GM12864 (cell line): ENCODE measurements at places on chromosomes 6 and 20.

GRCh38 chr6:155183095-155183494 is 80.7 kb upstream of the CLDN20 start:
- DNase-seq: peak; percentile 61

GRCh38 chr6:144277174-144277573 is 8.0 kb upstream of the UTRN start:
- no peak for DNase-seq

GRCh38 chr6:37748118-37748517 is 50.4 kb upstream of the MDGA1 start:
- no peak for DNase-seq

GRCh38 chr20:11753155-11753554 is 164.5 kb upstream of the BTBD3 start:
- DNase-seq: no peak

GRCh38 chr20:16491294-16491905 is 81.8 kb downstream of the KIF16B start:
- DNase-seq: no peak

- DNase-seq: no peak
Measured at GRCh38 chr6:1596088-1596852, 13.4 kb upstream of the FOXC1 start.

GRCh38 chr6:39224011-39224410 is 5.3 kb downstream of the KCNK5 start:
- no peak for DNase-seq

DNA sequence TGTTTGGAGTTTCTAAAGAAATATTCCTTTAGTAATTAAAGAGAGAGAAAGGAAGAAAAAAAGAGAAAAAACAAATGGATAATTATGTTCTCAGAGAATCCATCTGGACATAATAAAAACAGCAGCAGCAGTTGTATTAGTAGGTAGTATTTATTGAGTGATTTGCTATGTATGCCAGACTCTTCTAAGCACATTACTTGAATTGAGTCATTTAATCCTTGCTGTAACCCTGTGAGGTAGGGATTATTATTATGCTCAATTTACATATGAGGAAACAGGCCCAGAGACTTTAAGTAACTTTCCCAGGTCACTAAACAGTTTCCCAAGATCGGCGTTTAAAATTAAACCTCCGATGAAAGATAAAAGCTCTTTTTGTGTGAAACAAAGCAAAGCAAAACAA is 238.8 kb downstream of the TSHZ2 start:
- DNase-seq: no peak

DNA sequence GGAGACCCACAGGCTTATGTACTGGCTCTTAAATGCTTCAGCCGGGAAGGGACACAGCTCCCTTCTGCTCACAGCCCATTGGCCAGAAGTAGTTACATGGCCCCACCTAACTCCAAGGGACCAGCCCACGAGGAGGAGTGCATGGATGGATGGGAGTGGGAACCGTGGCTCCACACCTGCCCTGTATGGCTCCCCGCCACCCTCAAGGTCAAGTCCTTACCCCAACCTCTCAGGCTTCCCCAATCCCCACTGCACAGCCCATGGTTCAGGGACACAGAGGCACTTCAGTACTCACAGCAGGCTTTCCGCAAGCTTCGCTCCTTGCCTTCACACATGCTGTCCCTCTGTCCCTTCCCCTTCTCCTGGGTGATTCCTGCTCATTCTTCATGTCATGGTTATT is 137.9 kb upstream of the KCNG1 start:
- no peak for DNase-seq

- DNase-seq: no peak
Measured at GRCh38 chr6:153790876-153791473, 248.1 kb upstream of the OPRM1 start.

DNA sequence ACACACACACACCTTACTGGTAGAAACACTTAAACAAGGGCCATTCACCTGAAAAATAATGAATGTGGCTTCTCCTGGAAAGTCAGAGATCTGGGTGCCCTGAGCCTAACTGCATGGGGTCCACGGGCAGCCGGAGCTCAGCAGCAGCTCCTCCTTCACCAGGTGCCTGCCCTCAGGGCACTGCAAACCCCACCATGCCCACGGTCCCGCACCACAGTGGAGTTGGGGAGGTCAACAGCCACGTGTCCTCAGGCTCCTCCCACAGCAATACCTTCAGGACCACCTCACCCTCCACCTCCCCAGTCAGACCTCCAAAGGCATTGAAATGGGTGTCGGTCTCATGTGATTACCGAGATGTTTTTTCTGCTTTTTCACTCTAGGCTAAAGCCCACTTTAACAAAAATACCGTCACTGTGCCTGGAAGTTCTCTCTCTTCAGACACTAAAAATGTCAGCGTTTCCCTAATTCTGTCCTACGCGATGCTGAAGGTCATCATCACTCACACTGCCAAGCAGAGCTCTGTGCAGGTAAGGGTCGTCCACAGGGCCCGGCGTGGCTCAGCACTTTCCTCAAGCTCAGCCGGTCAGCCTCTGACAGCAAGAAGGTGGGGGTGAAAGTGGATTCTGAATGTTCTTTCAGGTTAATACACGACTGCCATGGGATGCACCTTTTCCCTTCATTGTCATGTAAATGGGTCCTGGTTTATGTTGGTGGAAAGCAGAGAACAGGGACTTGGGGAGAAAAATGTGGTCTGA is 48.9 kb downstream of the CDK5RAP1 start:
- no peak for DNase-seq

DNA sequence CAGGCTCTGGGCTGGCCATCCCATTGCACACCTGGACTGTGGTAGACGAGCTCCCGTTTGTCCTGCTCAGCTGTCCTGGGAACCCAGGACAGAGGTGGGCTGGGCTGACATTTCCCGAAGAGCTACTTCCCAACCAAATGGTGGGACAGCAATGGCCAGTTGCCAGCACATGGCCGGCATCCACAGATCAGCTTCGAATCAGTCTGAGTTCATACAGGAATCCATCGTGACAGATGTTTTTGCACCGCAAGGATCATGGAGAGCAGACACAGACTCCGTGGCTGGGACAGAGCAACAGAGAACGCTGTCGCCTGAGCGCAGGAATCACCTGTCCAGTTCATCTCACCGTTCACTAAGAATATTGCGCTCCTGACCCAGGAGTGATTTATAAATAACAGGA is 198.5 kb downstream of the TTLL2 start:
- DNase-seq: no peak

GRCh38 chr6:166724576-166724975 is 97.5 kb upstream of the RPS6KA2 start:
- no peak for DNase-seq
